ENCODE measurements at places on chromosomes 6 and 20.

DNA sequence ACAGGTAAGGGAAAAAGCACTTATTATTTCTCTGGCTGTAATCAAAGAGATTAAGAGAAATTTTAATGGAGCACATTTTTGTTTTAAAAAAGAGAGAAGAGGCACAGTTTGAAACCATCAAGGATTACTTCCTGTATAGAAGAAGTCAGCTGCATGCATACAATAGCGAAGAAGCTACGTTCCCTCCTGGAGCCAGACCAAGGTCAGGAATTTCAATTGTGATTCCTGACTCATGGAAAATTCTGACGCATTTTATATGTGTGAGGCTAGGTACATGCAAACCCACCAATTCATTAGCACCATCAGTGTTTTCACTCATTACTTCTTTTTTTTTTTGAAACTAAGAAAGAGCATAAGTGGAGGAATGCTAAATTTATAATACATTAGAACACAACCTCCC is 232.7 kb upstream of the SGK1 start:
- DNase-seq, result no peak

DNA sequence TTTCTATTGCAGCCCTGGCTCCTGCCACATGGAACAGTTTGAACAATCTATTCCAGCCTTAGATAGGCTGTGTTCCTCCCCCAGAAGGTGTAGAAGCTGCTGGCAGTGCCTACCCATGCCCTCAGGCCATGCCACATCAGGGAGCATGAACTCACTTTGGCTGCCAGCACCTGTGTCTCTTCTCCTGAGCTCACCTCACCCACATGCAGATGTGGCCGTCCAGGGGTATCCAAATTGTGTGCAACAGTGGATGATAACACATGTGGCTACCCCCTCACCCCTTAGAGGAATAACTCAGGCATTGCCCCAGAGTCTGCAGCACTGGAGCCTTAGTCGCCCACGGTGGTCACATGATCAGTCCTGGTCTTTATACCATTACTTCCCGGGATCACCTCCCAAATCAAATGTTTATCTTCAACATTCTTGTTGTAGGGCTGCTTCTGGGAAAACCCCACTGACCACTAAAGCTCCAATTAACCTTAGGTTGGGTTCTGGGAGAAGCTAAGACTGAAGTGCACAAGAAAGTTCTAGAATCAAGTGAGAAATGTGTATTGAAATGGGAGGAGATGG is 110.4 kb downstream of the BANF2 start:
- DNase-seq, result no peak

DNA sequence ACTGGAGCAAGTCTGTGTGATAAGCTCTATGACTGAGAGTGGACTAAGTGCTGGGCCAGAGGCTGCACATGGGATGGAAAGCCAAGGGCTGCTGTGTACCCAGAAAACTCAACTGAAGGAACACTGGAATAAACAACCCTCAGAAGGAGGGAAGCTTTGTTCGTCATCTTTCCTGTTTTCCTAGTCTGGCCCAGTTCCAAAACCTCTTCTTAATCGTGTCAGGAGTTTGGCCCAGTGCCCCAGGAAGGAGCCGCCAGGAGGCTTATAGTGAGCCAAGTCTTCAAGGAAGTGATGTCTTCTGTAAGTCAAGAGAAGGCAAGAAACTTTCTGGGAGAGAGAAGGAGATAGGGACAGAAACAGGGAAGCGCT is 23.3 kb upstream of the TOP1 start:
- DNase-seq, result no peak

DNA sequence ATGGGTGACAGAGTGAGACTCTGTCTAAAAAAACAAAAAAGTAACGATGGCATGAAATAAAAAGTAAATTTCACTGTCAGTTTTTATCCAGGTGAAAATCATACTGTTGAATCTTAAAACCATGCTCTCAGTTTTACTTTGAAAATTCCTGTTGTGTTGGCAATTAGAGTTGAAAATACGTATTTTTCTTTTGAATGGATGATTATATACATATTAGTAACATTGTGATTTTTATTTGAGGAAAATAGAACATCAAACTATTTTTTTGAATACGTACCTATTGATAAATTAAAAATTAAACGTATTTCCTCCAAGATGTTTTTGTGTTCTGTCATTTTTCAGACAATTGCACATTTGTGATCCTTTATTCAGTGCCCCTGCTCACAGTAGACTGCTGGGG is 14.7 kb downstream of the CEP43 start:
- no peak for DNase-seq

DNA sequence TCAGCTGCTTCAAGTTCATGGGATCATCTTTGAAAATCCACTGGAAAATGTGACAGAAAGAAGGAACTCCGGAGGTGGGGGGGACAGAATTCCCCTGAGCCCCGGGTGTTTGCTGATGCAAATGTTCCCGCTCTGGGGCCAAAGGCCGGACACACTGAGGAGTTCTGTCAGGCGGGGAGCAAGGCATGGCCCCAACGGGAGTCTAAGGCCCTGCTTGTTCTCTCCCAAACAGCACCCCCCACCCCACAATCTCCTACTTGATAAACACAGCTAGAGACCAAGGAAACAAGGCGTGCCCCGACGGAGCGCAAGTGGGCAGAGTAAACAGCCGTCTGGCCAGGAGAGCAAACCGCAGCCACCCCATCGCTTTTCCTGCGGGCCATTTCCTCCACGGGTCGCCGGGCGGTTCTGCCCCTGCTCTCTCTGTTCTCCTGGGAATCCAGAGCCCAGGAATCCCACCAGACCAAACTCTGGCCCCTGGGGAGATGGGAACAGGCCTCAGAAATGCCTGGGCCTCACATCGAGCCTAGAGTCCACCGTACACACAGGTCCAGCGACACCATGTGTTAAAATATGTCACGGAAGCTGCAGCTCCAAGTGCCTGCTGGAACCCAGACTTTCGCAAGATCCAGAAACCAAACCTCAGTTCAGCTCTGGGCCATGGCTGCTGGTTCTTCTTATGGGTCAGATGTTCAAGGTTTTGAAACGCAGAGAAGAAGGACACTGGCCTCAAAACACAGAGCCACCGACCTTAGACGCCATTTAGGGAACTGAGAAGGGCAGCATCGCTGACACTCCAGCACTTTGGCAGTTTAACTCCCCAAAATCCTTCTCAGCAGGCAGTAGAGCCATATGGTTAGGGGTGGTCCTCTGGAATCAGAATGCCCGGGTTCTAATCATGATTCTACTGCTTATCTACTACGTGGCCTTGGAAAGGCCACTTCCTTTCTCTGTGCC is 104.2 kb downstream of the PREX1 start:
- DNase-seq, result no peak

- no peak for DNase-seq
These were observed 82.5 kb upstream of the PDE10A start for GRCh38 chr6:165745492-165745891.

DNA sequence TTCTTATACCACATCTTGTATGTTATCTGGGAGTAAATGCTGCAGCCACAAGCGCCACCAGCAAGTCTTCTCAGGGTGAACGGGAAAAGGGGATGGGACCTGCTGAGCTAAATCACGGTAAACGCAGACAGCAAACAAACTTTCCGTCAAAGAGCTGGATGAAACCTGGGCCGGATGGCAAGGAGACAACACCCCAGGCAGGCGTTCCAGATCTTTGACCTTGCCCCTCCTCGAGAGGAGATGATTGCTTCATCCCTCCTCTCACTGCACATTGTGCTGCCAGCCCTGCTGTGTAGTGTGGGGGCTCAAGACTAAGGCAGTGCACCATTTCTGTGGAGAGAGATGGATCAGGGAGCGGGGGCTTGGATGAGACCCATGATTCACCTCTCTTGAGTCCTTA is 9.8 kb downstream of the RAET1E start:
- DNase-seq, result no peak

DNA sequence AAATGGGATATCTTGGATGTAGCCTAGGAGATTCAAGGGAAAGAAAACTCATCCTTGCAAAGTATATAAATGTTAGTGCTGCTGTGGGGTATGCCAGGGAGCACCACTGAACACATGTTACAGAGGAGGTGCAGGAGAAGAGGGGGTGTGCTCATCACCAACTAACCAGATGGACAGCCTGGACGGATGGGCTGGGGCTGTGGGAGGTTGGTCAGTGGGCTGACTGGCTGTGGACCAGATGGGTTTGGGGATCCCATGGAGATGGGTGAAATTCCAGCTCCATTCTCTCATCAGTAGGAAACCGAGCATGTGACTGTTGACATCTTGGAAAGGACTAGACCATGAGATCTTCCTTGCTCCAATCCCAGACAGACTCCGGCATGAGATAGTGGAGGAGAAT is 201.0 kb downstream of the LRFN2 start:
- DNase-seq, result no peak

DNA sequence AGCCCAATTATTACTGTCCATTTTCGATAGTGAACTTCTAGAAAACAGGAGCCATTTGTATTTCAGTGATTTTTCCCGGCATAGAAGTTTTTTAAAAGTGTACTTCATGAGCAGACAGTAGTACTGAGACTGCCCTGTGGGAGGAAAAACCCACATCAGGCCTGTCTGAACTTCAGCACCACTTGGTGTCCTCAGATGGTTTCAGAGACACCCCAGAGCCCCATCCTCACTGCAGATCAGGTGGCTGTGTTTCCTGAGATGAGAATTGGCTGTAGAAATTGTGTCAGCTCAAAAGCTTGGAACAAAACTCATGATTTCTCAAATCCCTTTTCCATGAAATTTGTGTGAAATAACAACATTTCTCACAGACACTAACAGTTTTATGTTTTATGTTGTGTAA is 110.0 kb upstream of the RIN2 start:
- no peak for DNase-seq

- DNase-seq, result no peak
These were observed 26.4 kb downstream of the ABHD12 start for GRCh38 chr20:25364180-25364788.

DNA sequence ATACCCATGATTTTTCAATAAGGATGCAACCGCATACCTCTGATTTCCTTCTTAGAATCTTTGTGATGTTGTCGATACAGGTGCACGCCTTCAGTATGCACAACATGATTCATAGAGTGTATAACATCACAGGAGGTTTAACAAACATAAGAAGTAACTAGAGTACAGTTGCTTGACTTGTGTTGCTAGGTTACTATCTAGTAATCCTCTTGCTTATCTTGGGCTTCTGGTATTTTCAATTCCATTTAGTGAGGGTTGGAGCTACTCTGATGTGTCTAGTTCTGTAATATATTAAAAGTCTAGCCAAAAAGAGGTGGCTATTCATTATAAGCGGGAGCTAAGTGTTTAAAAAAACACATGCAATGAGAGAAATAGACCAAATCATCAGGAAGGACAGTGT is 85.5 kb upstream of the TENT5A start:
- no peak for DNase-seq

GRCh38 chr6:120874422-120874821 is 459.9 kb downstream of the TBC1D32 start:
- DNase-seq, result no peak

- DNase-seq, result no peak
These were observed 36.1 kb downstream of the BICRAL start for GRCh38 chr6:42817907-42818306.

GRCh38 chr20:4708856-4709255 is 12.9 kb upstream of the PRND start:
- DNase-seq, result no peak

DNA sequence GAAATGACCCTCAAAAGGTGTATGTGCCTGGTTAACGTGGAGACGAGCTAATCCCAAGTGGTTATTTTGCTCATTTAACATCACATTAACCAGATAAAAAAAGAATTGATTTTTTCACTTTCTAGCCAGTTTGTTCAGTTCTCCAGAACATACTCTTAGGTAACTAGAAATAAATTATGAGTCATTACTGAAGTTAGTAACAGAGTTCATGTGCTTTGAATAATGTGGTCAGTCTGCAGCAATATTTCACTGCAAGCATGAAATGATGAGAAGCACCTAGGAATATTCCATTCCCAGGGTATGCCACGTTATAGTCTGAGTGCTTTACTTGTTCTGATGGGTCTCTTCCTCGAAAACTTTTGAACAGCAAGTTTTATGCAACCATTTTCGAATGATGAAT is 138.3 kb upstream of the INSM1 start:
- DNase-seq, result no peak

Data from activated T-cell treated with anti-CD3 and anti-CD28 coated beads for 48 hours (primary cell).